ENCODE measurements at places on chromosomes 13 and 19.
A peak's percentile ranks its signal among the peaks of the same experiment; 100 is the strongest.

DNA sequence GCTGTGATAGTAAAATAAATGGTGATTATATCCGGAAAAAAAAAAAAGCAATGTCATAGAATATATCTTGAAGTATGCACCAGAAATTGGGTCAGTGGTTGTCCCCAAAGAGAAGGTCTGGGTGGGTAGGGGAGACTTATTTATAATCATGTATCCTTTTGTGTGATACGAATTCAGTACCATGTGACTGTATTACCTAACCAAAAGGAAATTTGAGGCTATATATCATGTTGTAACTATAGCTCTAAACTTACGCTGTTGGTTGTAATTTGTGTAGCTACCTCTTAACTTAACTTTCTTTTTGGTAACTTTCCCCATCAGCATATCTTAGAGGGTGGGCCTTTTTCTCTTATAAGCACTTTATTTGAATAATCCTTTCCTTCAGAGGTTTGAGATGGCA lies 25.2 kb upstream of the KCTD4 start:
- DNase-seq: no peak

- DNase-seq: no peak
Measured at GRCh38 chr19:28475525-28475924, 737.4 kb downstream of the UQCRFS1 start.

- no peak for DNase-seq
Measured at GRCh38 chr19:51637362-51637978, 7.3 kb upstream of the SIGLEC5 start.

GRCh38 chr13:26503826-26504594 lies 53.5 kb upstream of the WASF3 start:
- DNase-seq: no peak

DNA sequence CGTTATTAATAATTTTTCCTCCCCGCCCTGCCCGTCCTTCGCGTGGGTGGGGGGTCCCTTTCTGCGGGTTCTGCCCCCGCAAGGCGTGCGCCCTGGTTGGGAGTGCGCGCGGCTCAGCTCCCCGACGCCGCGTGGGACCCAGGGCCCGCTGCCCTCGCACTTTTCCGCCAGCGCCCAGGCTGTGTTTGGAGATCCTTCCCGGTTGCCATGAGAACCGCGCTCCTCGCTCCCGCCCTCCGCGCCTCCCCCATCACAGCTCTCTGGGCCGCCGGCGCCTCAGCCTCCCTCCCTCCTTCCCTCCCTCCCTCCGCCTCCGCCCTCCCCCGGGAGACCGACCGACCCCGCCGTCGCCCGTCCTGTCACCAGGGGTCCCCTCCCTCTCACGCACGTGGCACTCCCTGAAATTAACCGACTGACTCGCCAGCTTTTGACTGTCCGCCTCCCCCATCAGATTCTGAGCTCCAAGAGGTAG lies 2.4 kb upstream of the SSBP4 start:
- DNase-seq: no peak

DNA sequence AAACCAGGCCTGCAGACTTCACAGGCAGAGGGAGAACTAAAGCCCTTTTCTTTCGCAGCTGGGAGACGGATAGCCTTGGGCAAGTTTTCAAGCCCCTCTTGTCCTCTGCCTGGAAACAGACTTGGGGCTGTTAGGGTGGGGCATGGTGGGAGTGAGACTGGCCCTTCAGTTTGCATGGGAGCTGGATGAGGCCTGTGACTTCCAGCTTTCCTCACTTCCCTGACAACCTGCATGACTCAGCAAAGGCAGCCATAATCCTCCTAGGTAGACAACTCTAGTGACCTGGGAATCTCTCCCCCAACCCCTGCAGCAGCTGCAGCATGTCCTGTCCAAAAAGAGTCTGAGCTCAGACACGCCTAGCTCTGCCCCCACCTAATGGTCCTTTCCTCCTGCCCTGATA lies 93.0 kb downstream of the POSTN start:
- DNase-seq: no peak

- no peak for DNase-seq
Measured at GRCh38 chr19:29484876-29485275, 40.9 kb upstream of the VSTM2B start.

DNA sequence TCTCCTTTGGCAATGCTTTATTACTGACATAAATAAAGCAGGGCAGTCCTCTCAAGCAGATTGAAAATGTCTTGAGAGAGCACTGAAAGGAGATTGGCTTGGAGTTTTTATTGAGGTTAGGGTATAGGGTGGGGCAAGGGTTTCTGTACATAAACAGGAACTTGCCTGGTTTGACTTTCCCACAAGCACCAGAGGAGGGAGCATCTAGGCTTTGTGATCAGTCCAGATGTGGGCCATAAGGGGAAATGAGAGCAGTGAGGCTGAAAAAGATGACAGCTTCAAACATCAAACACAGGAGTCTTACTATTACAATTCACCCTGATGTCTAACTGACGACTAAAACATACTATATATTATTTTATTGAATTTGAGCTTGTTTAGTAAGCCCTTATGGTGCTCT lies 260.9 kb downstream of the MTUS2 start:
- DNase-seq: no peak

DNA sequence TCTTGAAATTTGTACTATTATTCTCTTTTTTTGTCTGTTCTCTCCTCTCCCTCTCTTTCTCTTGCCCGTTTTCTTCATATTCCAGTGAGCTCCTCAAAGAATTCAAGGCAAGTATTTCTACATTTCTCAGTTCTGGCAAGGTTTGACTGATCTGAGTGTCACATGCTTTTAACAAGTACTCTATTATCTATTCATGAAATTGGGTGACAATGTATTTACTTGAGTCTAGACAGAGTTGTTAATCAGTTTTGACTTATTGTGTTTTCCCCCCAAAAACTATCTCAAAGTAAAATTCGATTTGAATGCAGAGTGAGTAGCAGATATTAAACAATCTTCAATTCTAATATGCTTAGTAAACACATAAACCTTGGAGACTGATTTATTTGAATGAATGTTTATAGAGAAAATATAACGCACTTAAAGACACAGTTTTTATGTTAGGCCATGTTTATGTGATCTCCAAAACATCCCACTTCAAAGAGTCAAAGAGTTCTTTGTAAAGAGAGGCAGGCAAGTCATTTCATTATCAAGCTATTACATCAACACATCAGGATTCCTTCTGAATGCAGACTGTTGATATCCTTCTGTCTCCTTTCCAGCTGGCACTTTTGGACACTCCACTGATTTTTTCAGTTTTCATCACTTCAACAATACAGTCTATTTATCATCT lies 166.6 kb downstream of the SLITRK6 start:
- DNase-seq: no peak

DNA sequence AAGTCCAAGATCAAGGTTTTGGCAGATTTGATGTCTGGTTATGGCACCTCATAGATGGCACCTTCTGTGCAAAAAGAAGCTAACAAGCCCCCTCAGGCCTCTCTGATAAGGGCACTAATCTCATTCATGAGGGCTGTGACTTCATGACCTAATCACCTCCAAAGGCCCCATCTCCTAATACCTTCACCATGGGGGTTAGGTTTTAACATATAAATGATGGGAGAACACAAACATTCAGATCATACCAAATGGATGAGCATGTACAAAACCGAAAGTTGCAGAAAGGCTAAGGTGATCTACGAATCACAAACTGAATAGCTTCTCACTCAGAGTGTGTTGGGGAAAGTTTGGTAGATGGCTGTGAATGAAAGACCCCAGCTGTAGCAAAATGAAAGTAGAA lies 217.4 kb downstream of the TBC1D4 start:
- DNase-seq: no peak

DNA sequence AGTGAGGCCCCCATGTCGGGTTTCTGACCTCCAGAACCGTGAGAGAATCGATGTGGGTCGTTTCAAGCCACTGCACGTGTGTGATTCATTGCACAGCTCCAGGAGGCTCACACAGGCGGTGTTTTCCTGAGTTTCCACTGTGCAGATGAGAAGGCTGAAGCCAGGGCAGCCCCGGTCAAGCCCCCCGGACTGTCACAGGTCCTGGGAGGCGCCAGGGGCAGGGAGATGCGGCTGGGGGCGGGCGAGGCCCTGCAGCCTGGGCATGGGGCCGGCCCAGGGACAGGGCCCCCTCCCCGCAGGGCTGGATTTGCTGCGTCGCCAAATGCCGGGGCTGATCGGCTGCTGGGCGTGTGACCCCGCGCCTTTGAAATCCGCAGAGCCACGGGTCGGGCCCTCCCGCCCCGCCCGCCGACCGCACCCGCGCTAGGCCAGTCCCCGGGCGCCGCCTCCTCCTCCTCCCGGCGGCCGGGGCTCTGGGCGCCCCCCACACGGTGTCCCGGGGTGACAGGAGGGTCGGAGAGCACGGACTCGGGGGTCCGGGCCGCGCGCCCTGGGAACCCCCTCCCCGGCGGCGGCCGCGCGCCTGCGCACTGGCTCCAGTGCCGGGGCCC lies 9.9 kb upstream of the MKNK2 start:
- DNase-seq: no peak

DNA sequence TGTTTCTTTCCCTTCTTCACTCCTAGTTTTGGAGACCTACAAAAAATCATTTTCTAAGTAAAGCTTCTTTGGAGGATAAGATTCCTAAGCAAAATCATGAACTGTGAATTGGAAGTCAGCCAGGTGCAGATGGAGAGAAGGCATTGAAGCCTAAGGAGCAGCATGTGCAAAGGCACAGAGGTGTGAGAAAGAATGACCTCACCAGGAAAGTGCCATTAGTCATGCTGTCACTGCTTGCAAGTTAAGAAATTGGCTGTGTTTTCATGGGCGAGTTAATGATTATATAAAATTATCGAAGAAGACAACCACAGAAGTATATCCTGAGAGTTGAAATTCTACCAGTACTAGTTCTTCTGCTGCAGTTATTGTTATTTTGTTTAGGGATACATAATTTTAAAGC lies 80.3 kb upstream of the KLHL1 start:
- no peak for DNase-seq

GRCh38 chr19:31674503-31675192 lies 325.4 kb upstream of the TSHZ3 start:
- no peak for DNase-seq

DNA sequence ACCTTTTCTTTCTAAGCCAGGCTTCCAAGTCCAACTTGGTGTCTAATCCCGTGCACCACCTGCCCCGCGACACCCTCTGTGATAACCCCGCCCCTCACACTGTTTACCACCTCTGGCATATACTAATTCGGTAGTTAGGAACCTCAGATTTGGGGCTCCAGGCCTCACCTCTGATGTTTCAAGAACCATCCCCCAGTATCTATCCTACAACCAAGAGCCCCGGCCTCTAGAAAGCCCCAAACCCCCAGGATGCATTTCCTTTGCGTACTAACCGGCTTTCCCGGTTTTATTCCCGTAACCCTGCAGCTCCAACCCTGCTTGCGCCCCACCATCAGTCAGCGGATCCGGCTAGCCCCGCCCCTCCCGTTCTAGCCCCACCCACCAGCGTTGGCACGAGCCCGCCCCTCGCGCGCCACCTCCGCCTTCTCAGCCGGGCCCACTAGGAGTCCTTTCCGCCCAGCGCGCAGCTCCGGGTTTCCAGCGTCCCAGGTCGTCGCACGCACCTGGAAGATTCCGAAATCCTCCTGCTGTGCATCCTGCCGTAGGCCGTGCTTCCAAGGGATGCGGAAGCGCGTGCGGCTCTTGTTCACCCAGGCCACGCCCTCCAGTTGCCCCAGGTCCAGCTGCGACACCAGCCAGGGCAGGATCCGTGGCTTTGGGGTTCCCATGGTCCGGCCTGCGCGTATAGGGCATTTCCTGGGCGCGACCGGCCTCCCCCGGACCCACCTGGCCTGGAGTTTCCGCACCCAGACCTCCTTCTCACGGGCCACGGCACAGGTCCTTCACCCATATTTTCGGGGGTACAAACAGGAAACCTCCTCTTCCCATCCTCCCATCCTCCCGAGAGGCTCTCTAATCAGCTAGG lies 1.3 kb downstream of the IRF3 start:
- peak; percentile 93 for DNase-seq

GRCh38 chr13:99439048-99439447 lies 62.2 kb upstream of the TM9SF2 start:
- DNase-seq: no peak

- no peak for DNase-seq
Measured at GRCh38 chr19:10419200-10419645, 1.1 kb upstream of the PDE4A start.

DNA sequence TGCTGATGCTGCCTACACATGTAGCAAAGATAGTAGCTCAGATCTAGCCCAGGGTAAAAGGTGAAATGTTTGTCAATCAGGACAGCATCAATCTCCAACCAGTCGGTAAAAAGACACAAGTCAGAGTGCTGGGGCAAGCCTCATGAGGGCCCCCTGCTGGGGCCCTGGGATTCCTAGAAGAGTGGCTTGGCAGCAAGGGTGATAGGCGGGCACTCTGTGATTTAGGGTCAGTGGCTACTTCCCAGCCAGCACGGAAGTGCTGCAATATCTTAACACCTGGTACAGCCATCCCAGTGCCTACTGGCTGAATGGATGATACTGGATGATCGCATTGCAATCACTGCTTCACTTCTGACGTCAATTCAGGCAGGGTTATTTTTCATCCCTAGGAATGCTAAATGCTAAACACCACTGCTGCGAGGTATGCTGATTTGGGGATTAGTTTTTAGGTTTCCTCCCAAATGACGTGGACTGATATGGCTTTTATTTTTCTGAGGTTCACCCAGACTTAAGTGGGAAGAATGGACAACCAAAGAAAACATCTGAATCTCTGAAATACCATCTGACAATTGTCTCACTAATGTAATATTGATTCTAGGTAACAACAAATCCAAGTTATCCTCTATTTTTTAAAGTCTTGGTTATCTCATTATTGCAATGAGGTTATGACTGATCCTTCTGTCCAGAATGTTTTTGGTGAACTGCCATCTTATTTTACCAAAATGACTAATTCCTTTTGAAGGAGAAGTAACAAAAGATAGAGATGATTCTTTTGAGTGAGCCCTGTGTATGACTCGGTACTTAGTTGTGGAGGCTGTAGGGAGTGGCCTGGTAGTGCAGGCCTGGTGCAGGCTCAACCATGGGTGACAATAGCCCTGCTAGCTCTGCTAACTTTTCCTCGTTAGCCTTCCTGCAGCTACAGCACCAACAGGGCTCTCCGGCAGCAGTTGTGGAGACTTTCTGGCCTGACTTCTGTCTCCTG lies 432.5 kb downstream of the FGF9 start:
- no peak for DNase-seq

DNA sequence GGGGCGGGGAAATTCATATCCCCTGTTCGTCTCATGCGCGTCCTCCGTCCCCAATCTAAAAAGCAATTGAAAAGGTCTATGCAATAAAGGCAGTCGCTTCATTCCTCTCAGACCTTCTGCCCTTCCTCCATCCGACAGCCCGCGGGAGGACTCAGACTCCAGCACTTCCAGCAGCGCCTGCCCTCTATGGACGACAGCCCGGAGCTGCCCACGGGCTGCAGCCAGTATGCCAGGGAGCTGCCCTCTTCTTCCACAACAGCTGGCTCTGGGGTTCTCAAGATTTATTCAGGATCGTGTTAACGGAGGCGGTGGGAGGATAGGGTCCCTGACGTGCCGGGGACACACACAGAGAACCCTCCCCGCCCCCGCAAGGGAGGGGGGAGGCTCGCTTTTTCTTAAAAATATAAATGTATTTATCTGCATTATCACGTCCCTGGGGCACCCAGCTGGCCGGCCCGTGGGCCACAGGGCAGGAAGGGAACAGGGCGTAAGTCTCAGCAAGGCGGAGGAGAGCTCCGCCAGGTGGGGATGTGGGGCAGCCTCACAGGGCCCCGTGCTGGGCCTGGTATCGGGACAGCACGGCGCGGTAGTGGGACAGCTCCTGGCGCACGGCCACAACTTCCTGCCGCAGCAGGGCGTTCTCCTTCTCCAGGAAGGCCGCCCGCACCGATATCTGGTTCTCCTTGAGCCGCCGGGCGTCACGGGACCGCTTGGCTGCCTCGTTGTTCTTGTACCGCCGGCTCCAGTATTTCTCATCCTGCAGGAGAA lies 6.7 kb downstream of the DBP start:
- DNase-seq: no peak

All from stimulated activated CD8-positive, alpha-beta memory T cell treated with anti-CD3 and anti-CD28 coated beads, Interleukin-15, amount 100 ng/mL, for 1 hour (primary cell).